Activated CD4-positive, alpha-beta T cell treated with anti-CD3 and anti-CD28 coated beads, Interleukin-2, amount 10 ng/mL, durations not matched to agents 7 days and 5 days (primary cell): ENCODE measurements at places on chromosomes 3 and 15. TPM values are rescaled to one million over a fixed set of nuclear protein-coding genes. Genes with fewer than 3 reads are reported as not detected.

KBTBD12 gene
- not detected for total RNA-seq

PLEKHO2 gene
- 25.4 TPM for total RNA-seq

DUOX1 gene
- not detected for total RNA-seq

C3orf22 gene
- not detected for total RNA-seq

NRG4 gene
- not detected for total RNA-seq

LMAN1L gene
- total RNA-seq: 0.87 TPM

GPR62 gene
- total RNA-seq: not detected

PLS1 gene
- 2.1 TPM for total RNA-seq

IQCB1 gene
- total RNA-seq: 34.0 TPM

PRTG gene
- total RNA-seq: not detected

GOLGA6L7 gene
- total RNA-seq: not detected

PLA2G4D gene
- total RNA-seq: not detected

CCR9 gene
- not detected for total RNA-seq

PLA2G4E gene
- total RNA-seq: not detected

SLC27A2 gene
- total RNA-seq: 9.9 TPM

EPHB1 gene
- 1.8 TPM for total RNA-seq

DNA sequence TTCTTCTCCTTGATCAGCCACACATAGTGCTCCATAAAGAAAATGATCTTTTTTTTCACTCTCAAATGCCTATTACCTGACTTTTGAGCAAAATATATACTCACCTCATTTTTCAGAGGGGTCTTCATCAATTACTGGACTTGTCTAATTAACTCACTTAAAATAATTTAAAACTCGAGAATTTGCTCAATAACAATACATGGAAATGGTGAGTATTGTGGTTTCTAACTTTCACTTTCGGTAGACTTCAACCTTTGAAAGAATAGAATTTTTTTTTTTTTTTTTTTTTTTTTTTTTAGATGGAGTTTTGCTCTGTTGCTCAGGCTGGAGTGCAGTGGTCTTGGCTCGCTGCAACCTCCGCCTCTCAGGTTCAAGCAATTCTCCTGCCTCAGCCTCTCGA is 17.7 kb upstream of the EPHB1 start:
- DNase-seq: no peak

GRCh38 chr15:93467337-93467736 is 378.3 kb upstream of the RGMA start:
- no peak for DNase-seq

DNA sequence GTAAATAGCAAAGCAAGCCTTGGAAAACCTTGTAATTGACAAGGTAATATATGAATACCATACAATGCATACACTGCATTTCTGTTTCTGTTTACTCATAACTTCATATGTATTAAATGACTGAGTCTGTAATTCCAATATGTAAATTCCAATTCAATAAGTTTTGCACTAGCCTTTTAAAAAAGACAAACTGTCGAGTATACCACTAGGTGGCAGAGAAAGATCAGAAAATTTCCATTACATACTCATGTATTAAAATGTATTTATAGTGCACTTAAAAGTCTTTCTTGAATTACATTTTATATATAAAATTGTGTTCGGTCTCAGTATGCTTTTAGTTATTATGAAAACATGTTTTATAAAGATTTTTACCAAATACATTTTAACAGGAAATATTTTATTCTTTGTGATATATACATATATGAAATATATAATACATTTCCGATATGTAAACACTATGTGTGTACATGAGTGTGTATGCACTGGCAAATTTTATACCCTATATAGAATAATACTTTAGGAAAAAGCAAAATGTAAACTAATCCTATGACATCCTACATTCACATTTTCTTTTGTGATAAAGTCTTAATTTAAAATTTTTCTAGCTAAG is 216.8 kb downstream of the VGLL3 start:
- DNase-seq: no peak

- no peak for DNase-seq
Observed at GRCh38 chr15:45572617-45573016, 14.6 kb upstream of the BLOC1S6 start.

DNA sequence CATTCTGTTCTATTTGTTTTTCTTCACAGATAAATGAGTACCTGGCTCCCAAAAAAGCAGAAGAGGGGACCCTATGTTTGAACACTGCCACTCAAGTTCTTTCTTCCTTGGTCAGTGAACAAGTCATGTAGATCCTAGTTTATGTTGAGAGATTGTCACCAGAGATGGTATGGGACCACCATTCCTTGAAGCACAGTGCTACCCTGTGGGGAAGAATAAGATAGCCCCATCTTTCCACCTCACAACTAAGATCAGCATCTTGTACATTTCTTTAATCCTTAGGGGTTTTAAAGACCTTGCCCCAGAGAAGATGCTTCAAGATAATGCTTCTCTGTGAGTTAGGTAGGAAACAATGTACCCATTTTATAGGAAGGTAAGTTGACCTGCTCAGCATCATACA is 233.5 kb upstream of the WNT5A start:
- no peak for DNase-seq

GRCh38 chr15:68304589-68305337 is 27.2 kb downstream of the FEM1B start:
- DNase-seq: peak; percentile 4

GRCh38 chr15:28459279-28459678 is 73.5 kb downstream of the GOLGA8G start:
- no peak for DNase-seq

GRCh38 chr3:33848624-33849347 is 50.4 kb downstream of the PDCD6IP start:
- DNase-seq: peak; percentile 41

GRCh38 chr3:9955067-9955502 is 2.9 kb upstream of the PRRT3 start:
- DNase-seq: no peak

DNA sequence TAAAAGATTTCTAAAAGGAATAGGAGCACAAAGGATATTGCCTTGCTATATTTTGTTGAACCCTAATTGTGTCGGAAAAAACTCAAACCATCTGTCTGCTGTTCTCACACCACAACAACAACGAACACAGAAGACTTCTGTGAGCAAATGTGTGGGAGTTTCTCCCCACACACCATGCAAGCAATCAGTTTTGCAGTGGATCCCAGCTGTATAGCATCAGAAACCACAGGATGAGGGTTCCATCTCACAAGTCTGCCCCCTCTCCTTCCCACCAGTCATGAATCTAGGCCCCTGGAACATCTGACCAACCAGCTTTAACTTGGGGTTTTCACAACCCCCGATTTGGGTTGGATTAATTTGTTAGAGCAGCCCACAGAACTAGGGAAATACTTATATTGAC is 91.3 kb upstream of the SLC4A7 start:
- no peak for DNase-seq

GRCh38 chr3:38641461-38642110 is 7.9 kb downstream of the SCN5A start:
- DNase-seq: no peak

- DNase-seq: no peak
Observed at GRCh38 chr3:126665959-126666657, 11.2 kb upstream of the TXNRD3 start.

- no peak for DNase-seq
Observed at GRCh38 chr15:44804298-44805046, 68.1 kb downstream of the TRIM69 start.

DNA sequence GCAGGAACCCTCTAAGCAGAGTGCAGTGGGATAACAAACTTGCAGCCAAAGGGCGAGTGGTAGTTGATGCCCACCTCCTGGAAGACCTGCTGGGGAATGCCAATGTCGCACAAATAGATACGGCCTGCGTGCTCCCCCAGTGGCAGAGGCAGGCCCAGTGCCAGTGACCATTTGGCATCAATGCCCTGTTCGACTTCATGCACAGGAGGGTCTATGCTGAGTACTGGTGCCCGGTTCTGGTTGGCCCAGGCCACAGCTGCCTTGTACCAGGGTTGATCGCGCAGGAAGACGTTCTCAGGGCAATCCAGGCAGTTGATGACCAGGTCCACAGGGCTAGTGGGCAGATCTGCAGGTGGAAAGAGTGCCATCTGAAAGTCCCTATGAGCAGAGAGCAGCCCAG is 17.0 kb downstream of the CLK3 start:
- DNase-seq: no peak

DNA sequence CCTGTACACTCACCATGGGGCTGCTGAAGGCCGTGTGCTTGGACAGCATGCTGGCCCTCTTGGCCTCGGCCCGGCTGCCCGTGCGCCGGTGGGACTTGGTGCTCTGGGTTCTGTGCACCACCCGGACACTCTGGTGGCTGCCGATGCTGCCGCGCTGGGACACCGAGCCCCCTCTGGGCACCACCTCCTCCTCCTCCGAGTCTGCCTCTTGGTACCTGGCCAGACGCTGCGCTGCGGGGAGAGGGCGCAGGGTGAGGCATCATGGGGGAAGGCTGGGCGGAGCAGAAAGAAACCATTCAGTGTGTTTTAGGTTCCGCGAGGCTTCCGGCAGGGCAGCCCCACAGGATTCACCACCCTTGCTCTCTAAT is 145.0 kb downstream of the ATP10A start:
- DNase-seq: no peak

- no peak for DNase-seq
Observed at GRCh38 chr3:115074502-115074901, 72.6 kb downstream of the ZBTB20 start.

DNA sequence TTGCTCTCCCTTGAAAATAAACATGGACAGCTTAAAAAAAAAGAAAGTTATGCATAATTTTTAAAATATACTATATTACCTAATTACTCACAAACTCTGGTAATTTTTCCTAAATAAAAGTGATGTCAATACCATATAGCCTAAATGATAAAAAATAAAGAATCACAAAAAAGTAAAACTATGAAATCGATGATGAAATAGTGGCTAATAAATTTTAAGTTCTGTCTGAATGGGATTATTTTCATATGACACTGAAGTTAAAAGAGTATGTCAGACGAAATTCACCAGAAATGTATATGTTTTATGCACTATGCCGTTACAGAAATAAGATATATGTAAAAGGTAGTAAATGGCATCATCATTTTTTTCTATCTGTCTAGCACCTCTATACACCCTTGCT is 51.4 kb downstream of the FSIP1 start:
- no peak for DNase-seq

GRCh38 chr3:156751461-156752025 is 74.6 kb upstream of the LEKR1 start:
- DNase-seq: no peak

GRCh38 chr3:70757658-70758057 is 445.2 kb upstream of the MDFIC2 start:
- DNase-seq: no peak

DNA sequence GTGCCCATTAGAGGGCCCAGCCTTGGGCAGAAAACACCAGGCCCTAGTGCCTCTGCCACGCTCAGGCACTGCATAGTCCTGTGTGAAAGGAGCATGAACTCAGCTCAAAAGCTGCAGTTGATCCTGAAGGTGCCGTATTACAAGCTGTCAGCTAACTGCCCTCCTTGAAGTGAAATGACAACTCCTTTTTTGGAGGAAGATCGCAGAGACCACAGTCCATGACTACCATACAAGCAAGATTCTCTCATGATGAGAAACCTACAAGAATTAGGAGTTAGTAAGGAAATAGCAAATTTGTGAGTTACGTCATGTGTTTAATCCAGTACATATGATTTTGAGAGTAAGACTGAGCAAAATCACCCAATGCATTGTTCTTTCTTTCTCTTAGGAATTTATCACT is 513.9 kb upstream of the NR2F2 start:
- no peak for DNase-seq

- peak; percentile 58 for DNase-seq
Observed at GRCh38 chr3:109532257-109533216, 195.2 kb upstream of the DPPA4 start.

DNA sequence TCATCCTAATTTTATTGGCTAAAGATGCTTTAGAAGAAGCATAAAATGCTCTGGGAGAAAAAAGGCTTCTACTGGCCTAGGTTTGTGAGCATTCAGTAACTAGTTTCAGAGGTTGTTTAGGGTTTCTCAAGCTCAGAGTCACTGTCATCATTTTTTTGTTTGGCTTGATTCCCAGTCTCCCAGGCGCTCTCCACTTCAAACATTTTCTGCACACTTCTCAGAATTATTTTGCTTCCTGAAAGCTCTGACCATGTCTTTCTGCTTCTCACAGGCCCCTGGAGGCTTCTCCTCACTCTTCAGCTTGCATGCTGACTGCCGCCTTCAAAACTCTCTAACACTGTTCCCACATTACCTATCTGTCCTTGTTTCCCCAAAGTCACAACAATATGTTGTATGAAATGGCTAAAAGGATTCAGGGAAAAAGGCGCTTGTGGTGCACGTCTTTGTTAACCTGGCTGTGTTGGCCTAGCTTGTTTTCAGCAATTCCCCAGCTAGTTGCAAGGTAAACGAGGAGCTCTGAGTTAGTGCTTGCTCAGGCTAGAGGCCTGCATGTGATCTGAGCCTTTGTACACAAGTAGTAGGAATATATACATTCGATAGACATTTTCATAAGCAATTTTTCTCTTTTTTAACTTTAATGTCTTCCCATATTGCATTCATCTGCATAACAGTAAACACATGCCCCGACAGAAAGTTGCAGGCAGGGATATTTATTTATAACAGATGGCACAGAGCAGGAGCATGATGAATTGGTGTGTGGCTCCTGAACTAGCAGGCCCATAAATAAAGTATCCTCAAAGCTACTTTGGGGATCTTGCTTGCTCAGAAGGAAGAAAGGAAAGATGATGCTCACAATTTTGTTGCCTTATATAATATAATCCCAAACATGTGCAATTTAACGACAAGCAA is 129.2 kb upstream of the DPH6 start:
- no peak for DNase-seq

- no peak for DNase-seq
Observed at GRCh38 chr15:34335176-34336032, 2.2 kb downstream of the SLC12A6 start.

DNA sequence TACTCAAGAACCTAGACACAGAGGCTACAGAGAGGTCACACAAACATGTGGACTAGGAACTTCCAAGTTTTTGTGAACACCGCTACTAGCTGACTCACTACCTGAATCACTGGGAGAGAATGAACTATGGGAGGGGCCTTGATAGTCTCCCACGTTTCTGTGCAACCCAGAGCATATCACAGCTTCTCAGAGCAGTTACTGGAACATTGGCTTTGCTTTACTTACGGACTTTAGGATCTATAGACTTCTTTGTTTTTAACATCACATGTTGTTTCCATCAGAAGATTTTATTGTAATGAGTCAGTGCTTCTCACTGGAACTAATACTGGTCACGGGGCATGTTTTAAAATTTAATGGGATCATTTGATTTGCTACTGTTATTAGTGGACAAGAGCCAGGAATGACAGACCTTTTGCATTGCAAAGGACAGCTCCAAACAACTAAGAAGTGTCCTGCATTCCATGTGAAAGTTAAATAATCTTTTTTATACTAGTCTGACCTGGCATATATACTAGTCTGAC is 35.6 kb downstream of the RTP4 start:
- DNase-seq: no peak
